Activated gamma-delta T cell treated with Interleukin-2 at 50 U/mL for 16 hours (primary cell): ENCODE measurements at places on chromosomes 7 and 10.

DNA sequence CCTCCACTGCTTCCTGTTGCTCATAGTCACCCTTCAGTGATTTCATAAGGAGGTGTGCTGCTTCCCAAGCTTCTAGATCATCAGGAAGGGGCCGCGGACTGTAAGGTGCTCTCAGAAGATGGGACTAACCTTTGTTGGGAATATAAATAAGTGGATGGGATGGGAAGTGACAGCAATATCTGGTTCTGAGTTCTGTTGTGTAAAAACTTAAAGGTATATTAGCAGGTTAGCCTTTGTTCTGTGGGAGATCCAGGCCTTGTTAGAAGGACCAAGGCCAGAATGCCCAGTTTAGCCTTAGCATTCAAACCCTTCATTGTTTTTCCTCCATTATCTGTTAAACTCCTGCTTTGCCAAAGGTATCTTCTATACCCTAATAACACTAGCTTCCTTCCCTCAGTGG is 12.4 kb downstream of the BUB3 start:
- no peak for DNase-seq

GRCh38 chr7:153090764-153091163 is 331.2 kb downstream of the ACTR3B start:
- no peak for DNase-seq

DNA sequence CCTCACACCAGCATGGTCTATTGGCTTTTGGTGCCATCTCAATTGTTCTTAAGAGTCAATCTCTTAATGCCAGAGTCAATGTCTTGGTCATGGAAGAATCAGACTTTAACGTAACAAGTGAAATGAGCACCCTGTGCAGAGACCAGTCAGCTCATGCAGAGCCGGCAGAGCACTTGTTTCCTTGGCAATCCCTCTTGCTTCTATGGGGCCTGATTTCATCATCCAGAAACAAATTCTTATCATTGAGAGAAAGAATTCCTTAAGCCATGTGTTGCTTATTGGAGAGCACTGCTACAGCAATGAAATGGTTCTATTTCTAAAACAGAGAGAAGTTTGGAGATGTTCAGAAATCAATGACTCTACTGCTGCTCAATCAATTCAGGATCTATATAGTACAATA is 212.8 kb downstream of the IPMK start:
- DNase-seq, result no peak

DNA sequence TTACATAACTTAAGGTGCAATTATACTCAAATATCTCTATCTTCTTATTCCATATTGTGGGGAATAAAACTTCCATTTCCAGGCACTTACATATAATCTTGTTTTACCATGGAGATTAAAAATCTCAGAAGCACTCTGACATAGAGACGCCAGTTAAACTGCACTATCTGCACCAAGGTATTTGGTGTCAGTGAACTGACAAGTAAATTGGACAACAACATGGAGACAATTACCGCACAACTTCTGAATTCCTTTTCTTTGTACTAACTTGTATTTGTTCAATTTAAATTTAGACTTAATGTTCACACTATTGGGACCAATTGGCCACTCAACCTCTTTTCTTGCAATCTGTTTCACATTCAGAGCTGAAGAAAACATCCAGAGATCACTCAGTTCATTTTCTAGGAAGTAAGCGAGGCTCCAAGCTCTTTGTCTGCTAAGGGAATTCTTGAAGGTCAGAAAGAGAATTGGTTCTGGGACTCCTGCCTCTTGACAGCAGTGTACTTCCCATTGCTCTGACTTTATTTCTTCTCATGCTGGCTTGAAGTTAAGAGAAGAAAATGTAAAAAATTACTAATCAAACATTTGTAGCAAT is 184.7 kb downstream of the CHCHD3 start:
- DNase-seq, result no peak

- peak; percentile 46 for DNase-seq
These were observed 26.0 kb downstream of the ASB4 start for GRCh38 chr7:95511716-95512260.

GRCh38 chr7:92621561-92622023 is 31.4 kb upstream of the FAM133B start:
- DNase-seq, result no peak

- DNase-seq, result no peak
These were observed 161.4 kb downstream of the CCDC3 start for GRCh38 chr10:12839941-12840611.

DNA sequence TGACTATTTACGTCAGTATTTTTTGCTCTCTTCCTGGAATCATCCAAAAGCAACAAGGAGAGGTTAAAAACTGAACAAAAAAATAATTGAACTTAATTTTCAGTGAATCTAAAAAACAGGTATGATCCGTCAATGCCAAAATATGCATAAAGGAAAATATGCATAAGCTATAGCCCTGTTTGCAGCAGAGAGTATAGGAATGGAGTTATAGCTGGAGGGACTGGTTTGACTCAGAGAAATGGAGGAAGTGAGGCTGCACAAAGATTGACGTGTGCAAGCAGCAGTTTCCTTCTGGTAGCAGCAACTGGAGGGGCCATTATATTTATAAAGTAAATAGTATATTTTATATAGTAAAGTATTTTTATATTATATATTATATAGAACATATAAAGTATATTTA is 37.1 kb downstream of the GNG11 start:
- no peak for DNase-seq
